Left renal pelvis (tissue), 4 donors: ENCODE measurements at places on chromosomes 6 and 20.

GRCh38 chr20:51353491-51353890, 189.0 kb downstream of the NFATC2 start:
- no peak for DNase-seq

- DNase-seq, result no peak
Measured at GRCh38 chr6:134315974-134316441, 1.9 kb downstream of the SGK1 start.

GRCh38 chr20:6583134-6583738, 184.2 kb upstream of the BMP2 start:
- DNase-seq, result no peak

GRCh38 chr6:109964949-109965348, 13.2 kb upstream of the GPR6 start:
- no peak for DNase-seq

DNA sequence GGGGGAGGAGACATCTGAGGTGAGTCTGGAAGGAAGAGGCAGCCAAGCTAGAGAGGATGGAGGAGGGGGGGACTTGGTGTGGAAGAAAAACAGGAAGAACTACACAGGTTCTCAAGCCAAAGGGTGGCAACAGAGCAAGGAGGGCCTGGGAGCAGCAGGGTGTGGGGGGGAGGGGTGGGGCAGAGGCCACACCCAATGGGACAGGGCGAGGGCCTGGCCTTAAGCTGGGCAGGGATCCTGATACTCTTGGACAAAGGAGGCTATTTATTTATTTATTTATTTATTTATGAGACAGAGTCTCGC, 359.0 kb downstream of the ZFAND3 start:
- no peak for DNase-seq

- no peak for DNase-seq
Measured at GRCh38 chr6:138594758-138595140, 95.5 kb upstream of the NHSL1 start.

GRCh38 chr20:11936157-11936556, 18.5 kb downstream of the BTBD3 start:
- DNase-seq, result no peak

DNA sequence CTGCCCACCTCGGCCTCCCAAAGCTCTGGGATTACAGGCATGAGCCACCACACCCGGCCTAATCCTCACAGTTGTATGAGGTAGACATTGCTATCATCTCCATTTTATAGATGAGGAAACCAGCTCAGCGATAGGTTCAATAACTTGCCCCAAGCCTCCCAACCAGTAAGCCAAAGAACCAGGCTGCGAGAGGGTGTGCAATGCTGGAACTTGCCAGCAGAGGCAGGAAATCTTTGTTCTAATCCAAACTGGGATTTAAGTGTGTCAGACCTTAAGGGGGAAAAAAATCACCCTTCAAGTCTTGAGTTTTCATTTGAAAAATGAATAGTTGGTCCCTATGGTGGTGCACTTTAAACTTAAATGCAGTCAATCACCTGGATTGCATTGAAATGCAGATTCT, 20.1 kb upstream of the RNGTT start:
- DNase-seq, result no peak

GRCh38 chr6:98824902-98825599, 9.3 kb upstream of the POU3F2 start:
- DNase-seq, result no peak

GRCh38 chr6:90123831-90124230, 172.8 kb downstream of the BACH2 start:
- no peak for DNase-seq
